LHCN-M2 (cell line): ENCODE measurements at places on chromosomes 12 and 14. TPM values are rescaled to one million over a fixed set of nuclear protein-coding genes. Genes with fewer than 3 reads are reported as not detected.
A peak's percentile ranks its signal among the peaks of the same experiment; 100 is the strongest.

DNA sequence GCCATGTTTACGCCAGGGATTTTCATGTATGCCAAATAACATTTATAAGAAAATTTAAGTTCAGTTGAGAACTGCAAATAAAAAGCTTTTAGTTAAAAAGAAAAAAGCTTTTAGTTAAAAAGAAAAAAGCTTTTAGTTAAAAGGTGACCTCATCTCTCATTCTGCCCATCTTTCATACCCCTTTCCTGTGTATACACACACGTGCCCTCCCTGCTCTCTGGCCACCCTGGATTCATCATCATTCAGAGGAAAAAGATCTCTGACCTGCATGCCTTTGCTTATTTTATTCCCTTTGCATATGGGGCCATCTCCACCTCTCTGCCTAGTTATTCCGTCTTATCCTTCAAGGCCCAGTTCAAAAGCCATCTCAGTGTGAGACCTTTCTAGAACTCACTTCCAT lies 38.1 kb upstream of the CDK17 start:
- DNase-seq = no peak

DNA sequence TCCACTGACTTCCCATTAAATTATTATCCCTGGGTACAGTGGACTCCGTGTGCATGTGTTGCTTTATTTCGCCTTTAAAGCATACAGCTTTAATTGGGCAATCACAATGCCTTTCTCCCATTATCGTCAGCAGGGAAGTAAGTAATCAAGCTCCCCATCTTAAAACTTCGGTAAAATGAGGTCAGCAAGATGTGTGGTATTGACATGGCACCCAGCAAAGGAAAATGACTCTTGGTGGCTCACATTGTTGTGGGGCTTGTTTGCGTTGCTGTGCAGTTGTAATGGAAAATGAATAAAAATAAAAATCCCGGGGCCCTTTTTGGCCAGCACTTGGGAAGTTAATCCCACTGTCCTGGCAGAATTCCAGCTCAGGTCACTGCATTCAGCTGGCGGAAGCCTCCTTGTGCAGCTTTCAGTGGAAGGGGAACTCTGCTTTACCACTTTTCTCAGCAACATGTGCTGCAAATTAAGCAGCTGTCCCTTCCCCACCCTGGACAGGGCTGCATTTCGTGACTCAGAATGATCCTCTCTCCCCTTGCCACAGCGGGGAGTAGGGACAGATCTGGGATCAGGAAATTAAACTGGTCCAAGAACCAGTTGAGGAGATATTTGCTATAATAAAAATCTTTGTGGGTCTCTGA lies 13.9 kb upstream of the ATP2A2 start:
- peak; percentile 97 for DNase-seq

- no peak for DNase-seq
These were observed 13.7 kb downstream of the HRK start for GRCh38 chr12:116867523-116867922.

Gene NOVA1
- total RNA-seq = 0.77 and 1.3 TPM in 2 replicates

Gene FOXN4
- not detected in 2 replicates for total RNA-seq

Gene TROAP
- total RNA-seq = 30.0 and 32.8 TPM in 2 replicates
